ENCODE measurements at places on chromosomes 11 and 22.
A peak's percentile ranks its signal among the peaks of the same experiment; 100 is the strongest.

- DNase-seq: peak; percentile 99
Observed at GRCh38 chr11:74170694-74171629, at the start of the genes C2CD3 and PPME1. Gene C2CD3, minus strand, starts transcription at chr11:74171002. Its CDS starts 210 bp downstream, at chr11:74170792. Gene PPME1, plus strand, starts transcription at chr11:74171289. Its CDS starts 133 bp downstream, at chr11:74171422.

DNA sequence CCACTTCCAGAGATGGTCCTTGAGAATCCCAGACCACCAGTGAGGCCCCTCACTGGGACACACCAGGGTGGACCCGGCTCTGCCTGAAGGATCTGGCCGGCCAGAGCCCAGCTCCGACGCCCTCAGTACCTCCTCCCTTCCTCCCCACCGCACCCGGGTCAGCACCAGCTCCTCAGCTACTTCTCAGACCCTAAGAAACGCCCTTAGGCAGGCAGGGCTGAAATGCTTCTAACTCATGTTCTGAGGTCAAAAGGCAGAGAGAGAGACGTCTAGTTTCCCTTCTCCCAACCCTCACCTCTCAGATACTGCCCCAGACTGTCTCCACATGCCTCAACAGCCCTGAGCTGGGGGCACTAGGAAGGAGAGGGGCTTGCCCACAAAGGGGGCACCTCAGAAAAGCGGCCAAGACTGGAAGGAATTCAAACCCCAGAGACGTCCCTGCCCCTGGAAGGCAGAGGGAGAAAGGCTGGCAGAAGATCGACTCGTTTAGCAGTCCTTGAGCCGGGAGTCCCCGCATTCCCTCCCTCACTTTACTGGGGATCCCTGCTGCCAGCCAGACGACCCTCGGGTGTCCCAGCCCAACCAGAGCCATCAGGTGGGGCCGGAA, 539 bp downstream of the USH1C start:
- DNase-seq: no peak

GRCh38 chr11:33617672-33618350, 82.8 kb downstream of the C11orf91 start:
- peak; percentile 53 for DNase-seq

- no peak for DNase-seq
Observed at GRCh38 chr22:26401726-26402125, 27.3 kb upstream of the ASPHD2 start.

GRCh38 chr11:66936311-66936711, 21.9 kb downstream of the PC start:
- peak; percentile 89 for DNase-seq

GRCh38 chr11:26276798-26277424, 55.0 kb upstream of the ANO3 start:
- DNase-seq: peak; percentile 61

- DNase-seq: peak; percentile 49
Observed at GRCh38 chr22:50114221-50115021, 24.6 kb downstream of the MOV10L1 start.

GRCh38 chr11:95418916-95419315, 187.9 kb upstream of the SESN3 start:
- DNase-seq: no peak

Measured in brain microvascular endothelial cell (primary cell).